ENCODE measurements at places on chromosomes 3 and 15.

GRCh38 chr15:39132070-39132469, 448.8 kb upstream of the THBS1 start:
- DNase-seq, result no peak

- DNase-seq, result no peak
Observed at GRCh38 chr15:39587731-39588530, 7.1 kb downstream of the THBS1 start.

DNA sequence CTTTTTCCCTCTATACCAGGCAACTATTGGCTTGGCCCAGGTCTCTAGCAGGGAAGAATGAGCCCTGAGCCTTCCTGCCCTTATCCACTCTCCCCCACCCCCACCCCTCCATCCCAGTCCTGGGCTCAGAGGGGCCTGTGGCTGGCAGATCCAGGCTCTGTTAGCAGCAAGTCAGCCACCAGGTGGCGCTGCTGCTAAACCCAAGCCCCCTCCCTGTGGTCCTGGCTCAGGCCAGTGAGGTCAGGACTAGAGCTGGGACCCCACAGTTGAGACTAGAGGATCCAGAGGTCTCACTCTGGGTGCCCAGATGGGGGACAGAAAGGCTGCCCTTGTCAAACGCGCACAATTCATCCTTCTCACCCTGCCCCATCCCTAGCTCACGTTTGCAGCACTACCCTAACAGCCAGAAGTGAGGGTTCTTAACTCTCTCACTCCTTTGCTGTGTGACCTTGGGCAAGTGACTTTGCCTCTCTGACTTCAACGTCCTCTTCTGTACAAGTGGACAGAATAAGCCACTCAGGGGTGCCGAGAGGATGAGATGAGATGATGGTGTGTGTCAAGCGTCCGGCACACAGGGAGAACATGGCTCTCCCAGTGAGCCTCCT, 46.8 kb upstream of the SLC6A1 start:
- peak; percentile 47 for DNase-seq

DNA sequence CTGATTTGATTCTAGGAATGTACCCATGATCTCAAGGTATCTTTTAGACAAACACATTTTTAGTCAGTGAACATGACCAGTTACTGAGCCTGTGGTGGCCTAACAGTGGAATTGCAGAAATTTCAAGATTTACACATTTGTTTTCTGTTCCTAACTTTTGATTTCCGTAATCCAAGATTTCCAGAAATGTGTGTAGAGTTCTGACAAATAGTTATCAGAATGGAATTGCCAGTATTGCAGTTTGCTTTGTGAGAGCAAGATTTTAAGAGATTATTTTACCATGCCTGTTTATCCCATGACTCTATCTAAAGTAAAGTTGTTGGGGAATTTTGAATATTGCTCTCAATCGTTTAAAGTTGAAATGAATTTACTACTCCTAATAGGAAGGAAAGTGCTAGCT, 11.7 kb upstream of the UTS2B start:
- DNase-seq, result no peak

DNA sequence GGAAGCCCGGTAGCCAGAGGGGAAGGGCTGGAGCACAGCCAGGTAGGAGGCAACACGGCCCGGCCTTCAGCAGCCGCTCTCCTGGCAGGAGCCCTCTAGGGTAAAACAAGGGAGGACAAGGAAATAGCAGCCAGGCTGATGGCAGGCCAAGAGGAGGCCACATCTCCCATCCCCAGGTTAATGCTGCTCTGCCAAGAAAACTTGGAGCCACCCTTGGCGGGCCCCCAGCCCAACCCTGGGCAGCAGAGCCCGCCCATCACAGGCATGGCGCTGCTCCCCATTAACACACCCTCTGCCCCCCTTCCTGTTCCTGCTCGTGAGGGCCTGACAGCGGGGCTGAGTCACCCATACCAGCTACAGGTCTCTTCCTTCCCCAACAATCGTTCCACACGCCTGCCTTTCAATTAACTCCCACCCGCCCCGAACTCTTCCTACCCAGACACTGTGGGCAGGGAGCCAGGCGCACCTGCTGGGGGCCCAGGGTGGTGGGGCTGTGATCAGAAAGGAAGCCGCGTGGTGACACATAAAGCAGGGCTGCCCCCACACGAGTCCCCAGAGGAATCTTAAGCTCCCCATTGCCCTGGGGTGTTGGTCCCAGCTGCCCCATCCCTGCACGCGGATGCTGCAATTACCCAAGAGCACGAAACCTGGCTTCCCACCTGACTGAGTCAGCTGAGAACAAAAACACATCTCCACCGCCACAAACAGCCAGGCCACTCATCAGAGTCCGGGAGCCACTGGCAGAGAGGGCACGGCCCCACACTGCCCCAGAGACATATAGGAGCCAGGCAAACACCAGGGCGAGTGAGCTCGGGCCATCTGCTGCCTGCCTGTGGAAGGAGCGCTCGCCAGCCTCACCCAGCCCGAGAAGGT, at the start of gene C15orf62:
Gene C15orf62, plus strand, starts transcription at position 707 of the 873 bp plus-strand sequence. CDS start 516 bp downstream, outside the sequence.
- no peak for DNase-seq

GRCh38 chr3:170240142-170240541, 17.9 kb downstream of the PRKCI start:
- DNase-seq, result no peak

- DNase-seq, result no peak
Observed at GRCh38 chr3:32121137-32121536, 14.7 kb downstream of the GPD1L start.

- no peak for DNase-seq
Observed at GRCh38 chr3:170425491-170426239, 7.0 kb downstream of the CLDN11 start.

GRCh38 chr15:47177177-47177576, 540.1 kb upstream of the SEMA6D start:
- DNase-seq, result no peak

DNA sequence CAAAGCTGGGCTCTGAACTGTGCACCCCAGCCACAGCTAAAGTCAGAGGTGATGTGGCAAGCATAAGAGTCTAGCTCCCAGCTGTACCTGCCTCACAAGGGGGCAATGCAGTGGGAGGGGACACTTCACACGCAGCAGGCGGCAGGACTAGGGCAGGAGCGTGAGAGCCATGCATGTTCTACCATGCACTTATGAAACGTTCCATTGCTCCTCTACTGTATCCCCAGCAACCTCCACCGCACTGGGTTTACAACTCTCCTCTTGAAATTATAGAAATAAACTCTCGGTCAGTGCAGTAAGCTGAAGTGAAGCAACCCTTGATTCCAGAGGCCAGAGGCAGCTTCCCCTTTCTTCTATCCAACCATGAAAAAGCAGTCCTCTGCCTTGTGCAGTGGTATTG, 298.6 kb upstream of the STT3B start:
- DNase-seq, result no peak

DNA sequence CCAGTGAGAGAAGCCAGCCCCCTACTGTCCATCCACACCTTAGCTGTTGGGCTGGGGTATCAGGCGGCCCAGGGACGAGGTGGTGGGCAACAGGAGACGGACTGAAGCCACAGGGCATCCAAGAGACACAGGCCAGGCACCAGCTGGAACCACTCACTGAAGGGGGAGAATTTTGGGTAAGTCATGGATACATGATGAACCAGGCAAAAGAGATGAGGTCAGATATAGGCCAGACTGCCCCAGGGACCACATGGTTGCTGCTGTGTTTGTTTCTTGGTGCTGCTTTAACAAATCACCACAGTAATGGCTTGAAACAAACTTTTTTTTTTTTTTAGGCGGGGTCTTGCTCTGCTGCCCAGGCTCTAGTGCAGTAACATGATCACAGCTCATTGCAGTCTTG, 66.4 kb downstream of the SEMA5B start:
- no peak for DNase-seq

DNA sequence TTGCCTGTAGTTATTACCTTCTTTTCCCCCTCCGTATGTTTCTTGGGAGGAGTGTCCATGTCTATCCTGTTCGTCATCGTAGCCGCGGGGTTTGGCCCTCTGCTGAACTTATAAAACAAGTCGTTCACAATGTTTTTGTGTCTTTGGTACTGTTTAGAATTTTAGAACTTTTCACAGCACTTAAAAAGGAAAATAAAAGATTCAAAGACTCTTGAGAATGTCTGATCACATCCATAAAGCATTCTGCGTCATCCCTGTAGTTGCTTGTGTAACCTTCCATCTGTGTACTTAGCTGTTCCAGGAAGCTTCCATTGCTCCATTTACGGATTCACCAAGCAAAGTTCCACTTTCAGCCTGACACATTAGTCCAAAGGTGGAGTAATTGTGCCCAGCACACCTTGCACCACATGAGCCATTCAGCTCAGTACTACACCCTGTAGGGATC, 677.1 kb upstream of the NR2F2 start:
- DNase-seq, result no peak

GRCh38 chr3:101665357-101665756, 11.6 kb downstream of the ZBTB11 start:
- no peak for DNase-seq

- DNase-seq, result no peak
Observed at GRCh38 chr3:131233900-131234668, 147.5 kb upstream of the NUDT16 start.

Data from kidney capillary endothelial cell (primary cell).